Sigmoid colon (tissue), 7 donors: ENCODE measurements at places on chromosomes 12 and 14. TPM values are rescaled to one million over a fixed set of nuclear protein-coding genes. Genes with fewer than 3 reads are reported as not detected.

- DNase-seq = no peak
Measured at GRCh38 chr12:107404981-107405380, 280.6 kb upstream of the PWP1 start.

DNA sequence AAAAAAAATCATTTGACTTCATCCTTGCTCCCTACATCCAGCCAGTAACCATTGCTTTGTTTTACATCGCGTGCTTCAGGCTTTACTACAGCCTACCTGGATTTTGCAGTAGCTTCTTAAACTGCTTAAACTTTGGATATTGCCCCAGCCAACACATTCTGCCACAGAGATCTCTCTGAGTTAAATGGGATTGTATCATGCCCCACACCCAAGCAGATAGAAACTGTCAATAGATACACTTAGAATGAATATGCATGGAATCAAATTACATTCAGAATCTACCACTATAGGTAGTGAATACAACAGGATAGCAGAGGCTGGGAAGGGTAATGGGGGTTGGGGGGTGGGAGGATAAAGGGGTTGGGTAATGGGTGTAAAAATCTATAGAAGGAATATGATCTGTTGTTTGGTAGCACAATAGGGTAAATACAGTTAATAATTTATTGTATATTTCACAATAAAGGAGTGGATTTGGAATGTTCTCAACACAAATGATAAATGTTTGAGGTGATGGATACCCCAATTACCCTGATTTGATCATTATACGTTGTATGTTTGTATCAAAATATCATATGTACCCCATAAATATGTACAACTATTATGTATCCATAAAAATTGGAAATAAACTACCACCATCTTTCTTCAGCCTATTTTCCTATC lies 2.7 kb upstream of the MYRFL start:
- DNase-seq = no peak

GRCh38 chr12:114665411-114666260 lies 18.3 kb downstream of the TBX3 start:
- DNase-seq = no peak

DNA sequence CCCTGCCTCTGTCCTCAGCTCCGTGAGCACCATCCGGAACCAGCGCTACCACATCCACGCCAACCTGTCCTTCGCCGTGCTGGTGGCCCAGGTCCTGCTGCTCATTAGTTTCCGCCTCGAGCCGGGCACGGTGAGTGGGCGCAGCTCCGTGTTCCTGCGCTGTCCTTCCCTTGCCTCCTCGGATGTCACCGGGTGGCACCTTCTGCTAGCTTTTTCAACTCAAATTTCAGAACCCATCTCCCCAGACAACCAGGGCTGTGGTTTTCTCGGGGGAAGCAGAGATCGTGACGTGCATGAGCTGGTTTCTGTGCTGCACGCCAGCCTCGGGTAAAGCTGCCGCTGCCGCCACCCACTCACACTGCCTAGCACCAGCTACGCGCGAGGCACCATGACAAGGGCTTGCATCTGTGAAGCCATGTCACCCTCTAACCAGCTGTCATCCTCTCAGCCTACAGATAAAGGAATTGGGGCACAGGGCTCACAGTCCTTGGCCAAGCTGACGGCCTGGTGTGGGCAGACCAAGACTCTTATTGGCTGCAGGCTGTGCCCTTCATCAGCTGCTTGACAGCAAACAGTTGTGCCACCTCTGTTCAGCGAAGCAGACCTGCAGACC lies 152.1 kb downstream of the ADGRD1 start:
- DNase-seq = no peak

DNA sequence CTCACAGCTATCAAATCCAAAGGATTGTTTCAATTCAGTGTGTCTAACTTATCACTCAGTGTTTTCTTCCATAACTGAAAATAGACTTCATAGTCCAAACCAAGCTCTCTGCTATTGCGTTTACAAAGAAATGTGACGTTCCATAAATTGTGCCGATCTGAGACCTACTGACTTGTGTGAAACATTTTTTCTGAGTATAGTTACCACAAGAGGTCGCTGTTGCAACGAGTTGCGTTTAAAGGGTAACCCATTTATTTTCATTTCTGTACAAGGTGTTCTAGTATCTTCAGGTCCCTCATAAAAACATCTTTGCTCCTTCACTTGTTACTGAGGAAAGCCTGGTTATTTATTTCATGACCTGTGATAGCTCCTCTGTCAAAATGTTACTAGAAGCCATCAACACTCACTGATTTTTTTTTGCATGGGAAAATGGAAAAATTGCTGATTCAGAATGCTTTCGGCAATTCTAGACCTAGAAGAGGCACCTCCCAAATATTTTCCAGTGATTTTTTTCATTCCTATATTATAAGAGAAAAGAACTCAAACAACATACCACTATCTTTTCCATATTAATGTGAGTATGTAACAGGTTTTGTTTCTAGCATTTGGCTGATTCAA lies 60.9 kb upstream of the OR4E1 start:
- no peak for DNase-seq

- no peak for DNase-seq
Measured at GRCh38 chr12:131938082-131938481, 9.0 kb downstream of the PUS1 start.

DNA sequence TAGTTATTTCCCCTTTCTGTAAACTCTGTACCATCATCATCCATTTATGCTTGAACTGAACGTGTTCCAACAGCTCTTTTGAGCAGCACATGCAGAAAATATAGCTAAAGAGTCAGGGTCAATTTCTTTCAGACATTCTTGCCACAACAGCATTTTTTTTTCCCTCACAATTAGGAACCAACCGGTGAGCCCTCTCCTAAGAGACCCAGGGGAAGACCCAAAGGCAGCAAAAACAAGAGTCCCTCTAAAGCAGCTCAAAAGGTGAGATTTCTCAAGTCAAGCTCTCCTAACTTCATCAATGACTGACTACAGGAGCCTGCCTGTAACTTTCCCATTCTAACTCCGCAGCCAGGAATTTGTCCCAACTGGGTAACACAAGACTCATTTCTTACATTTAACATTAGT lies 3.5 kb downstream of the HMGA2 start:
- DNase-seq = no peak

DNA sequence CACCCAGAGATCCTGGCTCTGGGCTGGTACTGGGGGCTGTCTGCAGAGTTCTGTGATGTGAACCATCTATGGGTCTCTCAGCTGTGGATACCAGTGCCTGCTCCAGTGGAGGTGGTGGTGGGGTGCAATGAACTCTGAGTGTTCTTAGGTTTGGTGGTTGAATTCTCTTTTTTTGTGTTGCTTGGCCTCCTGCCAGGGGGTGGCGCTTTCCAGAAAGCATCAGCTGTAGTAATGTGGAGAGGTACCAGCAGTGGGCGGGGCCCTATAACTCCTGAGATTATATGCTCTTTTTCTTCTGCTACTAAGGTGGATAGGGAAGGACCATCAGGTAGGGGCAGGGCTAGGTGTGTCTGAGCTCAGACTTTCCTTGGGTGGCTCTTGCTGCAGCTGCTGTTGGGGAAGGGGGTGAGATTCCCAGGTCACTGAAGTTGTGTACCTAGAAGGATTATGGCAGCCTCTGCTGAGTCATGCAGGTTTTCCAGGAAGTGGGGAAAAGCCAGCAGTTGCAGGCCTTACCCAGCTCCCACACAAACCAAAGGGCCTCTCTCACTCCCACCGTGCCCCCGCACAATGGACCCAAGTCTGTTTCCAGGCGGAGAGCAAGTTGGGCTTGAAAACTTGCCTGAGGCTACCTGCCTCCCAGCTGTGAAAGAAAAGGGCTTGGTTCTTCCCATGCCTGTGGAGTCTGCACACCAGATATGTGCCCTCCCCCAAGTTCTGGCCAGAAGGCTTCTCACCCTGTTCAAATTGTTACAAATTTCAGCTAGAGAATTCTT lies 18.6 kb downstream of the CCER1 start:
- DNase-seq = no peak

GRCh38 chr14:25055992-25056687 lies 6.2 kb upstream of the STXBP6 start:
- DNase-seq = no peak

Gene SLC5A8
- total RNA-seq = not detected

Gene RIMKLB
- total RNA-seq = 55.9 TPM

Gene MARK3
- total RNA-seq = 104 TPM

Gene TMEM179
- total RNA-seq = 5.4 TPM

Gene SETD3
- total RNA-seq = 149 TPM

Gene SLC10A1
- not detected for total RNA-seq
